Chondrocyte (in vitro differentiated cells): ENCODE measurements at places on chromosomes 1 and 21. TPM values are rescaled to one million over a fixed set of nuclear protein-coding genes. Genes with fewer than 3 reads are reported as not detected.

DNA sequence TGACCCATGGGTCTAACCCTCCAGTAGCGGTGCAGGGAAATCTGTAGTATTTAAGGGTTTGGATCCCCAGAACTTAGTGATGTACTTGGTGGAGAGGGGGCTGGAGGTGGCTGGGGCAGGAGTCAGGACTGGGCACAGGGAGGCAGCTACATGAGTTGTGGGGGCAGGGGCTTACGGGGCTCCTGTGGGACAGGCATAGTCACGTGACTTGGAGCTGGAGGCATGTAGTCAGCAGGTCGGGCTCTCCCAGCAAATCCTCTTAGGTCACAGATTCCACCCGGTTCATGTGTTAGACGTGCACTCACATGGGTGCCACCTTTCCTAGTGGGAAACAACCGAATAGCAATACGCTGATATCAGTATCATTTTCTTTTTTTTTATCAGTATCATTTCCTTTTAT lies 112.1 kb downstream of the PCP4 start:
- DNase-seq, result no peak

DNA sequence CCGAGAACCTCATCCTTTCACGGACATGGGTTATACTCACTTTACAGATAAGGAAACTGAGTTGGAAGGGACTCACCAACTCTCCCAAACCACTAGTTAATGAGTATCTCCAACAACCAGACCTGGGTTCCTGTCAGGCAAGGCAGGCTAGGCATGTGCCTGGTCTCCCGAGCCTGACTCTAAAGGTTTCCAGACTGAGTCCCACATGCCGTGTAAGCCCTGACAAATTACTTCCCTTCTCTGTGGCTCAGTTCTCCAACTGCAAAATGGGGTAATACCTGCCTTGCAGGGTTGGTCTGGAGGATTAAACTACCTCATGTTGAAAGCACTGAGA lies 34.3 kb downstream of the SSBP3 start:
- DNase-seq, result no peak

- DNase-seq, result no peak
Measured at GRCh38 chr1:46492871-46493270, 3.2 kb downstream of the DMBX1 start.

DNA sequence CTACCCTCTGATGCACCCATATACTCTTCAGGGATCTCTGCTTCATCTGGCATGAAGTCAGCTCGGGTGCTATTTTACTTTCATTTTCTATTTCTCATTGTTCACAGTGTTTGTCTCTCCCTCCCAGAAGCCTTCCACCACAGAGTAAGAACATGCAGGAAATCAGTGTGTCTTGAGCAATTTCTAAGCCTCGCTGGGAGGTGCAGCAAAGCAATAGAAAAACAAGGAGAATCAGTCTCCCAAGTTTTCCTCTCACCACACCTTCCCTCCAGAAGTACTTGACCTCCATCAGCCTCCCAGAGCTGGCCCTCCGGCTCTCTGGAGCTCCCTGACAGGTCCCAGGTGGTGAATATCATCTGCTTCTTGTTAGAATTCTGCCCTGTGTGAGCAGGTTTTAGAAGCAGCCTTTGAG lies 594.7 kb upstream of the CAMK1G start:
- DNase-seq, result no peak

GRCh38 chr1:8680664-8681650 lies 136.5 kb downstream of the RERE start:
- no peak for DNase-seq

- no peak for DNase-seq
Measured at GRCh38 chr1:55993646-55994318, 585.6 kb downstream of the PLPP3 start.

- no peak for DNase-seq
Measured at GRCh38 chr1:54086754-54087153, 33.3 kb downstream of the TCEANC2 start.

DNA sequence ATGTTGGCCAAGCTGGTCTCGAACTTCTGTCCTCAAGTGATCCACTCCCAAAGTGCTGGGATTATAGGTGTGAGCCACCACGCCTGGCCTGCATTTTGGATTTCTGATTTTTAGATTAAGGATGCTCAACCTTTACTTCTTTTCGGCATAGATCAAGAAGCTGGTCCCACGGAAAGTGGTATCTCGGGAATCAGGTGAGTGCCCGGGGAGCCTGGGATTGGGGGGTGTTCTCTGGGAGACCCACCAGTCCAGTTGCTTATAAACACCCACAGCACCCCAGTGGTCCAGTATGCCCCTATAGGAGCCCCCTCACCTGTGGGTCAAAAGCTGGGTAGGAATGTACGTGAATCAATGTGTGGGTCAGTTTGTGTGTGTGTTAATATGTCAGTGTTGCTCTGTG lies 3.2 kb downstream of the SH3D21 start:
- DNase-seq, result no peak

- DNase-seq, result no peak
Measured at GRCh38 chr1:201702936-201703335, 126.0 kb upstream of the IPO9 start.

- DNase-seq, result no peak
Measured at GRCh38 chr1:29504196-29504595, 267.9 kb downstream of the PTPRU start.

DNA sequence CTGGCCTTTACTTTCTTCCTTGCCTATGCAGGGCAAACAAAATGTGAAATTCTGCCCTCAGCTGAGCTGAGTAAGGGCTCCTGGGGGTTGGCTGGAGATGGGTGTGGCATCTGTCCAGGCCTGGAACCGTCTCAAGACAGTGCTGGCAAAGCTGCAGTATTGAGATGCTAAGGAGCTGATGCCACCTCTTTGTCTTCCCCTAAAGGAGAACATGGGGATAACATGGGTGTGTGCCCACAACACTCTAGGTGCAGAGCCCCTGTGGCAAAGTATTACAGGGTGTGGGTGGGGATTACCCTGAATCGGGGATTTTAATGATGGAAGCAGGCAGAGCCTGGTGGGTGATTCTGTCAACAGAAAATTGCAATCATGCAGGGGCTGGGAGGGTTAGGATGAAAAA lies 2.5 kb upstream of the ST3GAL3 start:
- no peak for DNase-seq

- no peak for DNase-seq
Measured at GRCh38 chr1:175679981-175680652, 63.3 kb downstream of the TNR start.

GRCh38 chr1:58505286-58505685 lies 41.2 kb downstream of the OMA1 start:
- DNase-seq, result no peak

IRF6 gene
- total RNA-seq, result 0.13 to 0.25 TPM in 2 of 3 replicates, not detected in the other

CD244 gene
- total RNA-seq, result not detected in 3 replicates

SH2D5 gene
- 0.15 to 1.1 TPM (median 0.75 TPM) in 3 replicates for total RNA-seq

LENEP gene
- total RNA-seq, result 0.72 to 0.85 TPM in 2 of 3 replicates, not detected in the other

ESPN gene
- total RNA-seq, result 0.57 to 2.5 TPM (median 2.1 TPM) in 3 replicates

ACTL8 gene
- total RNA-seq, result not detected in 3 replicates

CHD5 gene
- total RNA-seq, result 0.23 to 1.0 TPM (median 0.42 TPM) in 3 replicates

RXRG gene
- total RNA-seq, result not detected in 3 replicates

TFF2 gene
- total RNA-seq, result not detected in 3 replicates

HSPA6 gene
- 0.75 to 1.0 TPM in 2 of 3 replicates, not detected in the other for total RNA-seq
